ENCODE measurements at places on chromosomes 13 and 19.
A peak's percentile ranks its signal among the peaks of the same experiment; 100 is the strongest.

GRCh38 chr19:46460981-46461380 is 10.4 kb downstream of the PNMA8A start:
- no peak for DNase-seq

DNA sequence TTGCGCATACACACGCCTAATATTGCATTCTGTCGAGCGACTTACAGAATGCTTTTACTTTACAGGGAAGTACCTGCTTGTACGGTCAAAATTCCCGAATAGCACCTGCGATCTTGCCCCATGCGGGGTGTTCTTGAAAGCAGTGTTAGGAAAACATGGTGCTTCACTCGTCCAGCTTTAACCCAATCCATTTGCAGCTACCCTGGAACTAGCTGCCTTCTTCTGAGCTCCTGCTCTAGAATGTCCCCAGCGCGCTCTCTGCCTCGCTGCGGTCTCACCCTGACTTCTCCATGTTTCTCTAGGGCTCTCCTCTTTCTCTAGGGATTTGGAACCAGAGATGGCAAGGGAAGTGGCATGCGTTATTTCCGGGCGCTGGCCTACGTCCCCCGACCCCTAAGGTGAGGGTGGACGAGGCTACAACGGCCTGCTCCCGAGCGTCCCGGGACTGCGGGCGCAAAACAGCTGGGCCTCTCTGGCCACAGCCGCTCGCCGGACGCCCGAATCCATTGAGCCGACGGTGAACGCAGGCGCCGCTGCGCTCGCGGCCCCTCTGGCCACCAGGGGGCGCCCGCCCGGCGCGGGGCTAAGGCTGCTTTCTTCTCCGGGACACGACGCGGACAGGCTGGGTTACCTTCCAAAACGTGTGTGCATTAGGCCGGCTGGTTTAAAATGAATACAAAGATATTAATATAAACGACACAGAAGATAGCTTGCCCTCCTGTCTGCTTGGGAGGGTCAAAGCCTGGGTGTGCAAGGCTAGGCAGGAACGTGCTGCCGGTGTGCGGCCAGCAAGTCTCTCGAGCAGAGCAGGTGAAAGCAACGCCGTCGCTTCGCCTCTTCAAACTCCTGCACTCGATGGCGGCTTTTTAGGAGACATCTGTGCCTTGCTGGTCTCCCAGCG is 1.8 kb upstream of the SPRY2 start:
- peak; percentile 88 for DNase-seq

DNA sequence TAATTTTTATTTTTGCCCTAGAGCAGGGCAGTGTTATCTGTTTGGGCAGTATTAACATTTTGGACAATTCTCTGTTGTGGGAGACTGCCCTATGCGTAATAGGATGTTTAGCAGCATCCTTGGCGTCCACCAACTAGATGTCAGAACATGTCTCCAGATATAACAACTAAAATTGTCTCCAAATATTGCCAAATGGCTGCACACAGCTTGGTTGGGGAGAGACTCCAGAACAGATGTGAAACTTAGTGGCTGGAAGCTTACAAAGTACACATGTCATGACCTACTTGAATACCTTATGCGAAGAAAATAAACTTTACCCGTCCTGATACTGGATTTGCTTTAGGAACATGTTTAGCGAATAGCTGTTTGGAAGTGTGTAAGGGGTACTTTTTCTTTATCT is 123.0 kb downstream of the GGACT start:
- DNase-seq = no peak

DNA sequence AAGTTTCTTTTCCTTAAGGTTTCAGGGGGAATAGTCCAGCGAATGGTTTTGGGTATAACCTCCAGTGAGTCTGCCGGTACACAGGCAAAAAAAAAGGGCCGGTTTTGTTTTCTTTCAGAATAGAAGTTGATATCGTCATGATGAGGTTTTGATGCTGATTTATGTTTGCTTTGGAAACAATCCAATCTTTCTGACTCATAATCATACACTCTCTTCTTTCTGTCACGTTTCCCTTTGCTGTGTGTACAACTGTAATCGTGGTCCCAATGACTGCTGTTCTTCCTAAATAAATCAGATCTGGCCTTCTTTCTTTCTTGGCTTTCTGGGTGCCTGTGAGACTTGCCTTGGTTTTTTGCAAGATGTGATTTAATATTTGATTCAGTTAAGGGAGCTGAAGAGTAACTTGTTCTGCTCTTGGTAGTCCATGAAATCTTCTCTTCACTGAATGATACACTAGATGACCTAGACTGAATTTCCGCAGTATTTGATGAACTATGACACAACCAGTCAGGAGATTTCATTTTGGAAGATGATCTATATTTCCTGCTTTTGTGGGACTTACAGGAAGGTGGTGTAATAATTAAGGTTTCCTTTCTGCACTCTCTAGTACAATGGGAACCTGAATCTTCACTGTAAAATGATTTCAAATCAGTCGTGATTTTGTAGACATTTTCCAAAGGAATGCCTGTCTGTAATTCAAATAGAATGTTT is 34.9 kb upstream of the METTL21C start:
- DNase-seq = no peak

Data from left hindlimb (tissue), 1 donor.